PC-3 (cell line): ENCODE measurements at places on chromosomes 16 and 17. TPM values are rescaled to one million over a fixed set of nuclear protein-coding genes. Genes with fewer than 3 reads are reported as not detected.

Gene GPATCH8
- 22.7 and 30.1 TPM in 2 replicates for total RNA-seq

Gene CDT1
- 43.0 and 76.6 TPM in 2 replicates for total RNA-seq

Gene LDHD
- total RNA-seq, result 3.1 and 3.7 TPM in 2 replicates

Gene C1QL1
- total RNA-seq, result 2.8 and 4.1 TPM in 2 replicates

Gene SCIMP
- not detected in 2 replicates for total RNA-seq

GRCh38 chr16:4601036-4601863 is 13.4 kb downstream of the UBALD1 start:
- H3K4me3 ChIP-seq, result no peak overlapping the region
- H3K4me1 ChIP-seq, result no peaks in the 10 kb centered on the region
- no peaks in the 10 kb centered on the region for H3K36me3 ChIP-seq
- H3K27ac ChIP-seq, result no peak overlapping the region

DNA sequence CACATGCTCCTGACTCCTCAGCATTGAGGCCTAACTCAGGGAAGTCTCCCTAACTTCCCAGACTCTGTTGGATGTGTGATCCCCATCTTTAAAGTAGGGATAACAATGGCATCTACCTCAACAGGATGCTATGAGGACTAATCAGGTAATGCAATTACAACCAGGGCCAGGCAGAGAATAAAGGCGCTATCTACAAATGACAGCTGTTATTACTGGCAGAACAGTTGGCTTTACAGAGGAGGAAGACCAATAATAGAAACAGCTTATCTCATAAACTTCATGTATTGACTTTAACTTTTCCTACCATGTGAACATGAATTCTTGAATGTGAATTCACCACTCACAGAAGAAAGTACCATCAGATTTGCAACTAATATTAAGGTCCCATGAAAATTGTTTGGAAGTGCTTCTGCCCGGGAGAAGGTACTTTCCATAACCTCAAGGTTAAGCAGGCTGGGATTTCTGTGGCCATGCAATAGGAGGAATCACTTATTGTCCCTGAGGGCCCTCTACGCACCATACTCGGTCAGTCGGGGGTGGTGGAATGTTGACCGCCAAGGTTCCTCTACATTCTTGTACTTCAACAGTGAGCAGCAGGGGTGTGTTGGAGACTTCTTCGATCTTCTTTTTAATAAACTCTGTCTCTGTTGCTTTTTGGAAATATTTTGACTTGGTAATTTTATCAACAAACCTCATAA is 22.6 kb upstream of the ERN1 start:
- no peak overlapping the region for H3K27ac ChIP-seq
- H3K4me1 ChIP-seq, result peaks cover 16% of the 10 kb centered on the region
- DNase-seq, result no peak
- no peaks in the 10 kb centered on the region for H3K27me3 ChIP-seq

GRCh38 chr17:57315061-57316015 is 59.0 kb downstream of the MSI2 start:
- no peak for DNase-seq
- H3K27me3 ChIP-seq, result no peaks in the 10 kb centered on the region
- no peak overlapping the region for H3K27ac ChIP-seq
- no peaks in the 10 kb centered on the region for H3K36me3 ChIP-seq

GRCh38 chr16:64857411-64857810 is 264.5 kb downstream of the CDH11 start:
- H3K36me3 ChIP-seq, result no peaks in the 10 kb centered on the region
- no peak overlapping the region for H3K4me3 ChIP-seq
- H3K27me3 ChIP-seq, result peaks cover 39% of the 10 kb centered on the region
- no peak overlapping the region for H3K27ac ChIP-seq
- DNase-seq, result no peak
- H3K4me1 ChIP-seq, result no peaks in the 10 kb centered on the region

DNA sequence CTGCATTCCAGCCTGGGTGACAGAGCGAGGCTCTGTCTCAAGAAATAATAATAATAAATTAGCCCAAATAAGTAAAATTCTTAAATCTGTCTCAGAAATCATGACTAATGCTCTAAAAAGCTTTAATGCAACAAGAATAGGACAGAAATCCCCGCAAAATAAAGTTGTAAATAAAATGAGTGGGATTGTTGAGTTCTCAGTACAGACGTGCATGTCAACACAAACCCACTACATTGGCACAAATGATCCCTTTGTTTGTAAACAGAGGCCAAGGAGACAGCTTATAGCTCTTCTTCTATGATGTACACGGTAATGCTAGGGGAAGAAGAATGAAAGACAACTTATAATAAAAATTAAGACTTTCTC is 6.0 kb downstream of the STAT5B start:
- DNase-seq, result no peak
- H3K36me3 ChIP-seq, result no peaks in the 10 kb centered on the region
- H3K27ac ChIP-seq, result no peak overlapping the region
- no peak overlapping the region for H3K4me3 ChIP-seq
- H3K27me3 ChIP-seq, result no peaks in the 10 kb centered on the region

DNA sequence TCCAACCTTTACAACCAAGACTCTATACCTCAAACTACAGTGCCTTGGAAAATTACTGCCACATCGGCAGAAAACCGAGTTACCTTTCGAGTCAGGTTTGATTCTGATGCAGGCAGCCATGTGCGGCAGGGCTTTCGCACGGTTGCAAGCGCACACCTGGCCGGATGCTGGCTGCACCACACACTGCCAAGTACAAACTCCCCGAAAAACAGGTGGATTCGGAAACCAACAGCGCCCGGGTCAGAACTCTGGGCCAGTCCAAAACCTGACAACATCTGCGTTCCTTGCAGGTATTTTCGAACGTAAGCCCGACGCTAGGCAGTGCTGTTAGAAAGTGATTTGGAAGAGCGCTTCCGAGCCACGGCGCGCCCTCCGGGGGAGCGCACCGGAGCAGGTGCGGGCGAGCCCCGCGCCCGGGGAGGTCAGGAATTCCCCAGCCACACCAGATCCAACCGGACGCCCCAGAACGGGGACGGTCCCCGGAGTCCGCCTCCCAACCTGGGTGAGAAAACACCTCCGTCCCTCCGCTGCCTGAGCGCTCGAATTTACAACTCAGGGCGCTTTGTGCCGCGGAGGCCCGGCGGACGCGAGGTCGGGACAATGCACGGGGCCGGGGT is 1.2 kb downstream of the USP7 start:
- H3K36me3 ChIP-seq, result no peaks in the 10 kb centered on the region
- peak; percentile 8 for DNase-seq
- no peaks in the 10 kb centered on the region for H3K27me3 ChIP-seq
- H3K27ac ChIP-seq, result no peak overlapping the region

- H3K36me3 ChIP-seq, result no peaks in the 10 kb centered on the region
- H3K27ac ChIP-seq, result no peak overlapping the region
- peaks cover 13% of the 10 kb centered on the region for H3K4me1 ChIP-seq
- DNase-seq, result peak; percentile 92
- H3K27me3 ChIP-seq, result no peaks in the 10 kb centered on the region
Observed at GRCh38 chr16:85390511-85391174, 222.5 kb upstream of the GSE1 start.

GRCh38 chr17:8898126-8898525 is 30.7 kb upstream of the PIK3R6 start:
- peaks cover 14% of the 10 kb centered on the region; the same call in 1 of the 2 replicates for H3K27me3 ChIP-seq
- DNase-seq, result no peak
- no peaks in the 10 kb centered on the region for H3K36me3 ChIP-seq
- no peaks in the 10 kb centered on the region for H3K4me1 ChIP-seq
- no peak overlapping the region for H3K27ac ChIP-seq

DNA sequence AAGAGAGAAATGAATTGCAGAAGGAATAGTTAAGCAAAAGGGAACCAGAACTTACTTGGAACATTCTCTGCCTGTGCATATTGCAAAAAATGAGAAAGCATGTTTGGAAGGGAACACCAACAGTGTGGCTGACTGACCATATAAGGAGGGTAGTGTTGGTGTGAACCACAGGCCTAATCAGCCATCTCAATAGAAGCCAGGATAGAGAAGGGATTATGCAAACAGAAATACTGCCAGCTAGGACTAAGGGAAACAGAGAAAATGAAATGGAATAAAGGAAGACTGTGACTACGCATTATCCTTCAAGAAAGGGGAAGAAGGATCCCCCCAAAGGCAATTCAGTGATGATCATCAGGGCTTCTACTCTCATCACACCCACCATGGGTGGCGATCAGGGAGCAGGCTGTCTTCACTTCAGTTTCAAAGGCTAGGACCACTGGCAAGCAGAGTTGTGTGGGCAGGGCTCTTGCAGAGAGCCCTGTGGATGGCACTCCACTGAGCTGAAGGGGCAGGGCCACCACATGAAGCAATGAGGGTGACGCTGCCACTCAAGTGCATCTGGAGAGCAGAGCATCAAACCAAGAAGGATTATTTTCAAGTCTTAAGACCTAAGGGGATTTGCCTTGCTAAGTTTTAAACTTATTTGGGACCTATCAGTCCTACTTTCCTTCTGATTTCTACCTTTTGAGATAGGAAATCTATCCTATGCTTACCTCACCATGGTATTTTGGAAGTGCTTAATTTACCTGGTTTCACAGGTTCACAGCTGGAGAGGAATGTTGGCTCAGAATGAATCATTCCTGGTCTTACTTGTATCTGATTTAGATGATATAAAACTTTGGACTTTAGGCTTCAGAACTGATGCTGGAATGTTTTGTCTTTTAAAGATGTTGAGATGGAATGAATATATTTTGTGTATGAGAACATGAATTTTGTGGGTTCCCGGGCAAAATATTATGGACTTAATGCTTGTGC is 140.5 kb downstream of the SSH2 start:
- no peaks in the 10 kb centered on the region for H3K27me3 ChIP-seq
- peaks cover 9% of the 10 kb centered on the region for H3K4me1 ChIP-seq
- no peak overlapping the region for H3K4me3 ChIP-seq

DNA sequence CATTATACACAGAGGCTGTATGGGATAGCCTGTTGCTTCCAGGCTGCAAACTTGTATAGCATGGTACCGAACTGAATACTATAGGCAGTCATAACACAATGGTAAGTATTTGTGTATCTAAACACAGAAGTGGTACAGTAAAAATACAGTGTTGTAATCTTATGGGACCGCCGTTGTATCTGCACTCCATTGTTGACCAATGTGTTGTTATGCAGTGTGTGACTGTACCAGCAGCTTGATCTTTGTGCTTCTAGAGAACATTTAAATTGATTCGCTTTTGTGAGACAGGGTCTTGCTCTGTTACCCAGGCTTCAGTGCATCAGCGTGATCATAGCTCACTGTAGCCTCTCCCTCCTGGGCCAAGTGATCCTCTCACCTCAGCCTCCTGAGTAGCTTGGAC is 31.5 kb downstream of the WWOX start:
- H3K27me3 ChIP-seq, result no peaks in the 10 kb centered on the region
- H3K4me1 ChIP-seq, result peaks cover 11% of the 10 kb centered on the region
- H3K27ac ChIP-seq, result no peak overlapping the region
- no peaks in the 10 kb centered on the region; the same call in 1 of the 2 replicates for H3K36me3 ChIP-seq
- no peak for DNase-seq
- no peak overlapping the region for H3K4me3 ChIP-seq

DNA sequence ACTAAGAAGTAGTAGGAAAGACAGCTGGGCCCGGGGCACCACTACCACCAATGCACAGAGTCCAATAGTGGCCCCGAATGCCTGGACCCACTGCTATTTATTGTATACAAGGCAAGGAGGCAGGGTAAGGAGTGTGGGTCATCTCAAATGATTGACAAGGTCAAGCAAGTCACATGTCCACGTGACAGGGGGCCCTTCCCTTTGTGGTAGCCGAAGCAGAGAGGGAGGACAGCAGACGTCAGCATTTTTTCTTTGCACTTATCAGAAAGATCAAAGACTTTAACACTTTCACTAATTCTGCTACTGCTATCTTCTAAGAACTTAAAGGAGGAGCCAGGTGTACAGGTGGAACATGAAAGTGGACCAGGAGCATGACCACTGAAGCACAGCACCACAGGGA is 6.5 kb downstream of the VPS53 start:
- no peak for DNase-seq
- H3K4me1 ChIP-seq, result peaks cover 3% of the 10 kb centered on the region; the same call in 1 of the 2 replicates
- H3K27me3 ChIP-seq, result no peaks in the 10 kb centered on the region
- no peak overlapping the region for H3K4me3 ChIP-seq
- no peak overlapping the region for H3K27ac ChIP-seq

GRCh38 chr17:56694825-56695224 is 101.3 kb downstream of the NOG start:
- no peak overlapping the region for H3K4me3 ChIP-seq
- H3K4me1 ChIP-seq, result peaks cover 18% of the 10 kb centered on the region
- no peak for DNase-seq

- H3K27me3 ChIP-seq, result no peaks in the 10 kb centered on the region
- H3K36me3 ChIP-seq, result no peaks in the 10 kb centered on the region
- H3K4me3 ChIP-seq, result no peak overlapping the region
- DNase-seq, result peak; percentile 54
- no peak overlapping the region for H3K27ac ChIP-seq
- H3K4me1 ChIP-seq, result peaks cover 13% of the 10 kb centered on the region; the same call in 1 of the 2 replicates
Observed at GRCh38 chr17:28953444-28954118, 2.3 kb upstream of the PHF12 start.

GRCh38 chr17:7477392-7478275 is 1.8 kb downstream of the ZBTB4 start:
- peak overlapping the region; percentile 79 for H3K4me3 ChIP-seq
- H3K27me3 ChIP-seq, result no peaks in the 10 kb centered on the region
- H3K36me3 ChIP-seq, result no peaks in the 10 kb centered on the region
- peak overlapping the region; percentile 62 for H3K27ac ChIP-seq
- H3K4me1 ChIP-seq, result peaks cover 33% of the 10 kb centered on the region
- peak; percentile 11 for DNase-seq

DNA sequence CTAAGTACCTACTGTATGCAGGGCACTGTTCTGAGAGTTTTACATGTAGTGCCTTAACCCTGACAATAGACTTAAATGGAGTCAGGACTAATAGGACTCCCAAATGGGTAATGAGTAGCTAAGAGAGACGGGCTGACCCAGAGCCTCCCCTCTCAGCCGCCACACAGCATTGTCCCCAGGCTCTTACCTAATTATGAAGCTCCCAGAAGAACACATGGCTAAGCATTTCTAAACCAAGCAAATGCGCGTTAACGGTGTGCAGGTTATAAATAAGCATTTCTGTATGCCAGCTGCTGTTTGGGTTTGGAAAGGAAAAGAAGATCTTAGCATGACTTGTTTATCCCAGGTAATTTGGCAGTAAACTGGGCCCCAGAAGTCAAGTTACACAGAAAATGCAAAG is 14.3 kb downstream of the KATNIP start:
- no peak overlapping the region for H3K4me3 ChIP-seq
- H3K4me1 ChIP-seq, result peaks cover 23% of the 10 kb centered on the region
- no peaks in the 10 kb centered on the region for H3K36me3 ChIP-seq
- no peaks in the 10 kb centered on the region for H3K27me3 ChIP-seq
- H3K27ac ChIP-seq, result no peak overlapping the region

DNA sequence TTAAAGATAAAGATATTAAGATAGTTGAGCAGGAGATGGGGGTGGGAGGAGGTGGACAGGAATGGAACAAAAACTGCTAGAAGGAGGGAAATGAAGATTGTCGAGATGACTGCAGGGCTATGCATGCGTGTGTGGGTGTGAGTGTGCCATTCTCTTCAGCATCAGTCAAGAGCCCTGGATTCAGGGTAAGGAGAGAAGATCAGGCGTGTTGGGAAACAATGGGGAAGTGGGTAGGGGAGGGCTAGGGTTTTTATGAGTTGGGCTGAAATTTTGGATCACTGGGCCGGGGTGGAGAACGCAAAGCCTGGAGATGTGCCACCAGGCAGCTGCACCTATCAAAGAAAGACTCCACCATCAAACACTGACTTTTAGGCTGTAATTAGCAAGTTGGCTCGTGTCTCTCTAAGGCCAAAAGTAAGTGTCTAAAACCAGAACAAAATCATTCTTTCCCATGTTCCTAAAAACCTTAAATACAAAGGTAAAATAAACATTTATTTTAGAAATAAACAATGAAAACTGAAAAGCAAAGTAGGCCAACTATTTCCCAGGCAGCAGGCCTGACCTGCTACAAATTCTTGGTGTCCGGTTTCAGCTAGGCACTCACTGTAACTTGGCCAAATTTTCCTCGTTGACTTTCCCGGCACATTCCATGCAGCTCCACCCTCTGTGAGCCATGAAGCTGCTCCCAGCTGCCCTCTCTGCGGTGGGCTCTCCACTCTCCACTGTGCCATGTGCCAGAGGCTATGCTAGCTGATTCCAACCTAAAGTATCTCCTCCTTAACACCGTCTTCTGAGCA is 4.2 kb downstream of the CDRT4 start:
- H3K4me3 ChIP-seq, result no peak overlapping the region
- H3K27me3 ChIP-seq, result no peaks in the 10 kb centered on the region
- DNase-seq, result peak; percentile 75
